Stimulated activated CD8-positive, alpha-beta memory T cell treated with anti-CD3 and anti-CD28 coated beads, Interleukin-4, amount 100 ng/mL, for 24 hours (primary cell): ENCODE measurements at places on chromosomes 6 and 20.

GRCh38 chr20:62887860-62888239 is 26.2 kb upstream of the TCFL5 start:
- DNase-seq: no peak

GRCh38 chr20:43022568-43022967 is 167.1 kb downstream of the PTPRT start:
- DNase-seq: no peak

DNA sequence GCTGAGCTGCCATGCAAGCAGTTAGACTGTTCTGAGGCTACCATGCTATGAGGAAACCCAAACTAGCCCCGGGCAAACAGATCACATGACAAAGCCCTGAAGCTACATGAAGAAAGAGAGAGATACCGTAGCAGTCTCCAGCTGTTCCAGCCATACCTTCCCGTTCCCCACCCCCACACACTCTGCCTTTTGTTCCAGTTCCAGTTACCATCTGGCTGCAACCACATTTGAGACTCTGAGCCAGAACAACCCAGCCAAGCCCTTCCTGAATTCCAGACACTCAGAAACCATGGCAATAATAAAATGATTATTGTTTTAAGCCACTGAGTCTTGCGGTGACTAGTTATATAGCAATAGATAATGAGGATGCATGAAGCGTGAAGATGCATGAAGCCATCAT is 28.3 kb downstream of the RIN2 start:
- no peak for DNase-seq

DNA sequence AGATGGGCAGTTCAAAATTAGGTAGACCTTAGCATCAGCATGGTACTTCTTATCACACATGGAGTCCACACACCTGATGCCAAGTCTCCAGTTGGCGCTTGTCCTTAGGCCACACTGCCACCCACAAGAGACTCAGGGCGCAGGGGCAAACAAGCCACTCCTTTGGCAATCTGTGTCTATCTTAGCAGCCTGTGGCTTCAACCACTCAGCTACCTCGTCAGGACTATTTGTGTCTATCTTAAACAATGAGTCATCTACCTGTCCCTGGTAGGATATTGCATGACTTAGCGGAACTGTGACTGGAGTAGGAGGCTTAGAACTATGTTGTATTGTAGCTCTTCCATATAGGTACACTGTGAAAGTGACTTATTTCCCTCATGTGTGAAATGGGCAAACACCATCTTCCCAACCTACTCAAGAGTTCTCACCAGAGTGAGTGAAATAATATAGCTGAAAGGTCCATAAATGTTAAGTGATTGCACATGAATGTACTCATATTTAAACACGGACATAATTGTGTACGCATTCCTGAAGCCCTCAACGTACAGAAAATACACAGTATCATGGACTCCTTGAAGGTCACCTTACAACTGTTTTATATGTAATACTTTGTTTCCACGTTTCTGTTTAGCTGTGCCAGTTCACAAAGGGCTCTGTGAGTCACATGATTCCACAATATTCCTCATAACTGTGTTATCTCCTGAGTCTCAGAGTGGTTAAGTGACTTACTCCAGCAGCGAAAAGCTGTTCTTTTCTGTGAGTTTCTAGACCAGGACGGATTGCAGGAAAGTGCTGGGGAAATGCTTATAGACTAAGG is 1.6 kb downstream of the TRIM27 start:
- no peak for DNase-seq

DNA sequence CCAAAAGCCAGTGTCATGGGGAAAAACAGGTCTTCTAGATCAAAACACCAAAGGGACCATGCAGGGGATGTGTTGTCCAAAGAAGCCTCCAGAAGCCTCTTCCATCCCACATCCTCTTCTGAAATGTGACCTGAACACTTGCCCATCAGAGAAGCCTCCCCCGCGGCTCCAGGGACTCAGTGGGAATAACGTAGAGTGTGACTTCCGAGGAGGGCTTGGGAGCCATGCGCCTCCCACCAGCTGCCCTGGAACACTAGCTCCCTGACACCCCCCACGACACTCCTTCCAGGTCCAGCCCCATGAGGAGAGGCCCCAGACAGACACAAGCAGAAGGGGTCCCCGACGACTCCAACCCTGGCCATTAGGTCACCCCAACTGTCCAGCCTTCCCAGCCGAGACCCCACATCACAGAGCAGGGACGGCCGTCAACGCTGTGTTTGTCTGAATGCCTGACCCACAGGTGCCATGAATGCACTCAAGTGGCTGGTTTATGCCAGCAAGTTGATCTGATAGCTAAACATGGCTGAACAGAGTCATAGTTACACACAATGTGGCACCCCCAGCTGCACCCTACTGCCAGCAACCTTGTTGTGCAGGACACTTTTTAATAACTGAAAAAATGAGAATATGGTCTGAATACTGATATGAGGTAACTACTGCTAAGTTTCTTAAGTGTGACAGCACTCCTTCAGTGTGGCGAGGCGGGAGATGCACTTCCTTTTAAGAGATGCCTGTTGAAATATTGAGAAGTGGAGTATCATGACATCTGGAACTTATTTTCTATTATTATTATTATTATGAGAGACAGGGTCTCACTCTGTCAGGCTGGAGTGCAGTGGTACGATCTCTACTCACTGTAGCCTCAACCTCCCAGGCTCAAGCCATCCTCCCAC is 58.0 kb downstream of the GINS1 start:
- no peak for DNase-seq

DNA sequence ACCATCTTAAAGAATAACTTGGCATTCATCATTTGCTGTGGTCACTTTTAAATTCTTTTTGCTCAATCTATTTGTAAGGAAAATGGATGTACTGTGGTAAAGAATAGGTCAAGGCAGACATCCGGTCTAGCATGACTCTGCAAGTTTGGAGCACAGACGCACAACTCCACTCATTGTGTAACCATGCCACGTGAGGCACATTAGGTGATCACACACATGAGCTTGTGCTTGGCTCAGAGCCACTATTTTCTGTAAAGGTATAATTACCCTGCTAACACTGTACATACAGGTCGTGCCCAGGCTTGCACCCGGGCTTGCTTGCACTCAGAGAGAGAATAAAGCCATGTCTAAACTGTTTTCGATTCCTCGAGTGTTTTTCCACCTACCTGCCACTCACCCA is 1289.1 kb upstream of the ADGRB3 start:
- DNase-seq: no peak

GRCh38 chr20:62726716-62727583 is 18.3 kb downstream of the NTSR1 start:
- no peak for DNase-seq

- peak; percentile 62 for DNase-seq
These were observed 76.2 kb downstream of the FAM229B start for GRCh38 chr6:112163295-112164257.

DNA sequence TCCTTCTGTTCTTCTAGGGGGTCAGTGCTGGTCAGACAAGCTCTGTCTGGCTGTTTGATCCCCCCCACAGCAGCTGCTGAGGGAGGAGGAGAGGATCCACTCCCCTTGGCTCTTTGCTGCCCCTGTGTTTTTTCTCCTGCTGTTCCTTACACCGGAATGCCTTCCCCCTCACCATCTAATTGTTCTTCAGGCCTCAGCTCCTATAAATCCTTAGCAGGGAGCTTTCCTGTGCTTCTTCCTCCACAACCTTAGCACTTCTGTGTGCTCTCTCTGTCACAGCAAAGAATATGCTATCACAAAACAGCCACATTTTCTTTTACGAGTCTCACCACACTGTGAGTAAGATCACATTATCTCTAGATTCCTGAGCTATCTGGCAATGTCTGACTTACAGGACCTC is 196.6 kb downstream of the OTOR start:
- DNase-seq: no peak

- no peak for DNase-seq
These were observed 28.6 kb upstream of the PBOV1 start for GRCh38 chr6:138246650-138247440.

DNA sequence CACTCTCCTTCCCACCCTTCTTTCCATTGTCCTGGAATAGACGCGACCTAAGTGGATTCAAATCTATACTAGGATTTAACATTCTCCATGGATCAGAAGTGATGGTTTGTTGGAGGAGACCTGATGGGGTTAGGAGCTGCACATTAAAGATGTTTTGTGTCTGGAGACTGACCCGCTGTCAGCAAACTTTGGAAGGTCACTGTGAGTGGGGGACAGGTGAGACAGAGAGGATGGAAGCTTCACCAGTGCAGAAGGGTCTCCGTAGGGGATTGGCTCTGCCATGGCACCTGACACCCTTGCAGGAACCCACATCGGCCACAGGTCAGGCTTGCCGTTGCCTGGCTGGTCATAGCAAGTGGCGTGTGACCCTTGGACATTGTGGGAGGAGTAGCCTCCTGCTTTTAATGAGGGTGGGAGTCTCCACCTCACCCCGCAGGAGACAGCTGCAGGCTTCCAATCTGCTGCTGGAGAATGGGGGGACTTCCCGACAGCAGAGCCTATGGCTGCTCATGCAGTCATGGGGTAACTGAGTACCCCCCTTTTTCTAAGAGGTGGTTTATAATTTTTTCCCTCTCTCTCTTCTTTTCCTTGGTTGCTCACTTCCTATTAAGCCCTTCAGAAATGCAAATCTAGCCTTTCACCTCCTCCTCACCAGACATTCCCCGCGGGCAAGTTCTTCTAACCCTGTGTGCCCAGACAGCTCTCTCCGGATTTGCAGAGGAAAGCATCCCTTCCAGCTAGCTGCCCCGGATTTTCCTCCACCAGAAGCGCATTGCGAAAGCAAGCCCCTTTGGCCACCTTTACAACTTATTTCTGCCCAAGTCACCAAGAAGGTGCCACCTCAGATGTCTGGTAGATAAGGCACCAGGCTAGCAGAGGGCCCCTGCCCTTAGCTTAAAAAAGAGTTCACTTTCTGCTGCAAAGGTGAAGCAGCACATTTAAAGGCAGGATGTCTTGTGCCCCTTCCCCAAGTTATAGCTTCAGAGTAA is 53.5 kb downstream of the DACT2 start:
- no peak for DNase-seq
